ENCODE measurements at places on chromosomes 12 and 14. TPM values are rescaled to one million over a fixed set of nuclear protein-coding genes. Genes with fewer than 3 reads are reported as not detected.

DNA sequence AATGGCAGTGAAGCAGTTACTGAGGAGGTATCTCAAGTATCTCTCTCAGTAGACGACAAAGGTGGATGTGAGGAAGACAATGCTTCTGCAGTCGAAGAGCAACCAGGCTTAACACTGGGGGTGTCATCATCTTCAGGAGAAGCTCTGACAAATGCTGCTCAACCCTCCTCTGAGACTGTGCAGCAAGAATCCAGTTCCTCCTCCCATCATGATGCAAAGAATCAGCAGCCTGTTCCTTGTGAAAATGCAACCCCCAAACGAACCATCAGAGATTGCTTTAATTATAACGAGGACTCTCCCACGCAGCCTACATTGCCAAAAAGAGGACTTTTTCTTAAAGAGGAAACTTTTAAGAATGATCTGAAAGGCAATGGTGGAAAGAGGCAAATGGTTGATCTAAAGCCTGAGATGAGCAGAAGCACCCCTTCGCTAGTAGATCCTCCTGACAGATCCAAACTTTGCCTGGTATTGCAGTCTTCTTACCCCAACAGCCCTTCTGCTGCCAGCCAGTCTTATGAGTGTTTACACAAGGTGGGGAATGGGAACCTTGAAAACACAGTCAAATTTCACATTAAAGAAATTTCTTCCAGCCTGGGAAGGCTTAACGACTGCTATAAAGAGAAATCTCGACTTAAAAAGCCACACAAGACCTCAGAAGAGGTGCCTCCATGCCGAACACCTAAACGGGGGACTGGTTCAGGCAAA lies 216.6 kb downstream of the AKAP6 start:
- no peaks in the 10 kb centered on the region for H3K36me3 ChIP-seq
- DNase-seq: no peak
- H3K27me3 ChIP-seq: no peaks in the 10 kb centered on the region
- H3K27ac ChIP-seq: no peak overlapping the region
- H3K4me1 ChIP-seq: no peaks in the 10 kb centered on the region

The TBC1D30 gene
- 14.8 TPM for total RNA-seq

The KRT83 gene
- total RNA-seq: not detected

DNA sequence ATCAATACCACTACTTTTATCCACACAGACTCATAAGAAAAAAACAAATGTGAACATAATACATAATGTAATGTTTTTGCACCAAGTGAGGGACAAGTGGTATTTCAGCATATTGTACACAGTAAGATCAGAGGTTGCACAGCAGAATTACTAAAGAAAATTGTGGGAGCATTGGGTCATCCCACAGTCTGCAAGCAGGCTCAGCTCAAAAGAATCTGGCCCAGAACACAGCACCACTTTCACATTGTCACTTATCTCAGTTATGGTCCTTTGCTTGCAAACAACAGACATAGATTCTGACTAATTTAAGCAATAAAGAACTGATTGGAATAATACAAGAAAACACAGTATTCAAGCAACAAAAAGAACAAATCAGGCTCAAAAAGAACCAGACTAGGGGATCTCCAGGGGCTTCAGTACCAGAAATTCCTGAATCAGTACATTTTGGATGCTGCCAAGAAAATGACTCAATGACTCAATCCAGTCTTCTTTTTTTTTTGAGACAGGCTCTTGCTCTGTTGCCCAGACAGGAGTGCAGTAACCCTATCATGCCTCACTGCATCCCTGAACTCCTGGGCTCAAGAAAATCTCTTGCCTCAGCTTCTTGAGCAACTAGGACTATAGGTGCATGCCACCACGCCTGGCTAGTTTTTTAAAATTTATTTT lies 42.9 kb upstream of the EEA1 start:
- peaks cover 19% of the 10 kb centered on the region for H3K4me1 ChIP-seq
- H3K27ac ChIP-seq: peak overlapping the region; percentile 3
- H3K27me3 ChIP-seq: no peaks in the 10 kb centered on the region
- DNase-seq: no peak
- no peak overlapping the region for H3K4me3 ChIP-seq

The UNC119B gene
- total RNA-seq: 23.0 TPM

- H3K4me3 ChIP-seq: no peak overlapping the region
- peaks cover 30% of the 10 kb centered on the region for H3K4me1 ChIP-seq
- H3K27me3 ChIP-seq: no peaks in the 10 kb centered on the region
- no peak for DNase-seq
- H3K27ac ChIP-seq: no peak overlapping the region
These were observed 86.5 kb downstream of the CAND1 start for GRCh38 chr12:67355428-67356379.

GRCh38 chr12:85695097-85695715 lies 141.0 kb downstream of the RASSF9 start:
- H3K27ac ChIP-seq: no peak overlapping the region
- no peak overlapping the region for H3K4me3 ChIP-seq
- H3K36me3 ChIP-seq: no peaks in the 10 kb centered on the region
- no peaks in the 10 kb centered on the region for H3K27me3 ChIP-seq

The NAV3 gene
- 17.8 TPM for total RNA-seq

DNA sequence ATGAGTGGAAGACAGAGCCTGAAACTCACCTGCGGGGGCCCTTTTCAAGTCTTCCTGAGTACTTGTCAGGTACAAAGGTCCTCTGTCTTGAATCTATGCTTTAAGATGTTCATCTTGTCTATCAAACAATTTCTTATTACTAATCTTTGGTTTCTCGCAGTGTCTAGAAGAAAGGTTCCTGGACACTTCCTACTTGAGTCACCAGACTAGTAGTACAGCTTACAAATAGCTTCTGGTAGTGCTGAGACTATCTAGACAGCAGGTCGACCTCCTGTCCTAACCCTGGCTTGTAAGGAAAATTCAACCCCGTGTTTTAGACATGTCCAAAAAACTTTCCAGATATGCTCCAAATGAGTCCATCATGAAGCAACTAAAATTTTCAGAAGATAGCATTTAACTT lies 11.2 kb upstream of the ARID2 start:
- no peaks in the 10 kb centered on the region for H3K36me3 ChIP-seq
- H3K4me1 ChIP-seq: peaks cover 9% of the 10 kb centered on the region
- no peak overlapping the region for H3K27ac ChIP-seq
- no peak overlapping the region for H3K4me3 ChIP-seq

- no peak overlapping the region for H3K27ac ChIP-seq
- H3K4me1 ChIP-seq: no peaks in the 10 kb centered on the region
- H3K4me3 ChIP-seq: no peak overlapping the region
- DNase-seq: no peak
- no peaks in the 10 kb centered on the region for H3K27me3 ChIP-seq
These were observed 30.1 kb downstream of the VRK1 start for GRCh38 chr14:96827290-96827689.

DNA sequence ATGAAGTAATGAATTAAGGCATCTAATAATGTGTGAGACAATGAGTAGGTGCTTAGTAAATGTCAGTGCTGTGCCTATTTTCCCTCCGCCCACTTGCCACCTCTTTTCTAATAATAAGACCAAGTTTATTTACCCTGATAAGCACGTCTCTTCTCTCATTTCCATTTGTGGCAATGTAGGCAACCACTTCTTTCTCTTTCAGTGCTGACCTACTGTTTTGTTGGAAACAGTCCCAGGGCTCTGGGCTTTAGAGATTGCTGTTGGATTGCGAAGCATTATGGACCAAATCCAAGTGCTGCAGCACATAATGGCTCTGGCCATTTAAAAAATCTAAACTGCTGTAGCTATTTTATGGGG lies 141.3 kb upstream of the PLEKHG7 start:
- H3K27me3 ChIP-seq: no peaks in the 10 kb centered on the region
- no peaks in the 10 kb centered on the region for H3K36me3 ChIP-seq
- no peak overlapping the region for H3K27ac ChIP-seq
- no peak overlapping the region for H3K4me3 ChIP-seq
- H3K4me1 ChIP-seq: peaks cover 9% of the 10 kb centered on the region

- DNase-seq: no peak
- H3K36me3 ChIP-seq: no peaks in the 10 kb centered on the region
- no peak overlapping the region for H3K27ac ChIP-seq
- no peaks in the 10 kb centered on the region for H3K27me3 ChIP-seq
These were observed 91.5 kb downstream of the FBXL14 start for GRCh38 chr12:1502831-1503230.

The VIPAS39 gene
- total RNA-seq: 14.5 TPM

DNA sequence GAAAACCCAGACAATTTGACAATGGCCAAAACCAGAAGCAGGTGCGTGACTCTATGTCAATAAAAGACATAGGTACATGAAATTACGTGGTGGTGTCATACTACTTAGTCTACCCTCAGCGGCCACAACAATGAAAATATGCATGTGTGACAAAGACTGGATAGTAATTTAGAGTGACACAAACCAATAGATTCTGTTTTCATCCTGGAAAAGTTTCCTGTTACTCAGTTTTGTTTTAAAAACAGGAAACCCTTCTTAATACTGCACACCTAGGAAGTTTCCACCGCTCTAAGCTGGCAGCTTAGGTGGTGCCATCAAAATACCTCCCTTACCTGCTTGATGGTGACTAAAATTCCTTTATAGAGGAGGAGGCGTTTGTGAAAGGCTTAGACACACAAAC lies 15.1 kb downstream of the POU6F1 start:
- H3K4me3 ChIP-seq: no peak overlapping the region
- no peaks in the 10 kb centered on the region for H3K27me3 ChIP-seq
- H3K4me1 ChIP-seq: no peaks in the 10 kb centered on the region
- H3K36me3 ChIP-seq: no peaks in the 10 kb centered on the region

The EML1 gene
- total RNA-seq: 42.2 TPM

The OR4K17 gene
- total RNA-seq: not detected

- H3K27me3 ChIP-seq: no peaks in the 10 kb centered on the region
- peaks cover 10% of the 10 kb centered on the region for H3K4me1 ChIP-seq
- H3K4me3 ChIP-seq: peak overlapping the region; percentile 82
- H3K36me3 ChIP-seq: no peaks in the 10 kb centered on the region
These were observed 2.9 kb downstream of the PHLDA1 start for GRCh38 chr12:76028571-76029277.

- peak overlapping the region; percentile 17 for H3K27ac ChIP-seq
- H3K36me3 ChIP-seq: no peaks in the 10 kb centered on the region
- no peak overlapping the region for H3K4me3 ChIP-seq
- no peaks in the 10 kb centered on the region for H3K27me3 ChIP-seq
- peaks cover 26% of the 10 kb centered on the region for H3K4me1 ChIP-seq
- DNase-seq: no peak
These were observed 86.0 kb upstream of the HIF1A start for GRCh38 chr14:61609191-61609843.

The KLHDC2 gene
- total RNA-seq: 45.8 TPM

GRCh38 chr14:35121026-35121886 lies 534 bp downstream of the PPP2R3C start:
- H3K27me3 ChIP-seq: no peaks in the 10 kb centered on the region
- DNase-seq: peak; percentile 66
- peak overlapping the region; percentile 78 for H3K4me3 ChIP-seq
- peaks cover 3% of the 10 kb centered on the region for H3K36me3 ChIP-seq
- H3K27ac ChIP-seq: peak overlapping the region; percentile 99
- peaks cover 23% of the 10 kb centered on the region for H3K4me1 ChIP-seq

The NUP37 gene
- total RNA-seq: 17.6 TPM

The RASSF9 gene
- total RNA-seq: 7.9 TPM

GRCh38 chr12:70724444-70724843 lies 87.2 kb upstream of the PTPRB start:
- H3K4me3 ChIP-seq: no peak overlapping the region
- DNase-seq: no peak
- peaks cover 7% of the 10 kb centered on the region for H3K27me3 ChIP-seq

The PITPNM2 gene
- total RNA-seq: 25.9 TPM

DNA sequence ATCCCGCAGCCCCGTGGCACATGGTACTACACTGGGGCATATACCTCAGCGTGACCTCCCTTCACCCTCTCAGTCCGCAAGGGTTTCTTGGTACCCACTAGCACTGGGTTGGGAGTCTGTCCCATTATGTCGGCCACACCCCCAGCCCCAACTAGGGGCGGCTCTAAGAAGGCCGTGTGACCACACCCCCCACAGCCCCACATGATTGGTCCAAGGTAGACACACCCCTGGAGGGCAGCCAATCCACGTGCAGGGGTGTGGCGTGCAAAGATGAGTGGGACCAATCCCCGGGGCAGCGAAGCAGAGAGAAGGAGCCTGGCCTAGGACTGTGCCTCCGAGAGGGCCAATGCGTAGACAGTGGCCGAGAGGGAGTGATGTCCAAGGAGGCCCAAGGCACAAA lies 34.6 kb upstream of the BEGAIN start:
- peak; percentile 61 for DNase-seq
- H3K36me3 ChIP-seq: no peaks in the 10 kb centered on the region
- H3K4me1 ChIP-seq: peaks cover 24% of the 10 kb centered on the region
- H3K27me3 ChIP-seq: peaks cover 18% of the 10 kb centered on the region

GRCh38 chr12:108596854-108597558 lies 878 bp downstream of the TMEM119 start:
- no peak for DNase-seq
- H3K36me3 ChIP-seq: no peaks in the 10 kb centered on the region
- H3K4me1 ChIP-seq: no peaks in the 10 kb centered on the region
- no peaks in the 10 kb centered on the region for H3K27me3 ChIP-seq

- no peaks in the 10 kb centered on the region for H3K36me3 ChIP-seq
- no peak for DNase-seq
- H3K4me3 ChIP-seq: no peak overlapping the region
- peaks cover 99% of the 10 kb centered on the region for H3K27me3 ChIP-seq
- peaks cover 7% of the 10 kb centered on the region for H3K4me1 ChIP-seq
These were observed 3.0 kb upstream of the HOXC10 start for GRCh38 chr12:53981634-53982565.

The RIMBP2 gene
- 0.09 TPM for total RNA-seq

The FAM90A1 gene
- total RNA-seq: 0.43 TPM

The DDX47 gene
- total RNA-seq: 59.6 TPM

DNA sequence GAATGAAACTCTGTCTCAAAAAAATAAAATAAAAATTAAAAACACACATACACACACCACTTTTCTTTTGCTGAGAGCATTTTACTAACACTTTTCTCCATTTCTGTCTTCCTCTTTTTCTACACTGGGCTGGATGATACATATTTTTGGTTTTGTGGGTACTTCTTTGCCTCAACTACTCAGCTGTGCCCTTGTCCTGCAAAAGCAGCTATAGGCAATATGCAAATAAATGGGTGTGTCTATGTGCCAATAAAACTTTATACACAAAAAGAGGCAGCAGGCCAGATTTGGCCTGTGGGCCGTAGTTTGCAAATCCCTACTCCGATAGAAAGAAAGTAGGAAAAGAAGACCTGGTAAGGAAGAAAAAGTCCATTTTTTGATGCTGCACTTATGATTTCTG lies 6.5 kb downstream of the CLMN start:
- H3K36me3 ChIP-seq: no peaks in the 10 kb centered on the region
- H3K27ac ChIP-seq: peak overlapping the region; percentile 31
- peaks cover 22% of the 10 kb centered on the region for H3K4me1 ChIP-seq
- no peaks in the 10 kb centered on the region for H3K27me3 ChIP-seq
- no peak overlapping the region for H3K4me3 ChIP-seq
- DNase-seq: no peak

DNA sequence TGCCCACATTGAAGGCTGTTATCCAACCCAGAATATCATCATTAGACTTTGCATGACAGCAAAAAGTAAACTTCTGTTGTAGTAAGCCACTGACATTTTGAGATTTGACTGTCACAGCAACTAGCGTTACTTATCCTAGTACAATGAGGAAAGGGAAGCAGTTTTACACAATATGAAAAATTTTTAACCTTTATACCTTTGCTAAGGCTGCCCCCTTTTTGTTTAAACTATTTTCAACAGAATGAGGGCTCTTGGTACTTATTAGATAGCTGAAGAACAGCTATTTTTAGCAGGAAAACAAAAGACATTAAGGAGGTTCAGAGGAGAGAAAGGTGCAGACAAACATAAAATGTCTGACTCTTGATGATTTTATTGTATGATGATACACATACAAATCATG lies 23.4 kb upstream of the TMX1 start:
- no peaks in the 10 kb centered on the region for H3K4me1 ChIP-seq
- H3K36me3 ChIP-seq: no peaks in the 10 kb centered on the region
- H3K4me3 ChIP-seq: no peak overlapping the region
- no peaks in the 10 kb centered on the region for H3K27me3 ChIP-seq

All from upper lobe of right lung (tissue), 1 donor.